ENCODE measurements at places on chromosomes 16 and 17.

GRCh38 chr16:54489225-54490111, 202.9 kb upstream of the IRX3 start:
- DNase-seq, result no peak

DNA sequence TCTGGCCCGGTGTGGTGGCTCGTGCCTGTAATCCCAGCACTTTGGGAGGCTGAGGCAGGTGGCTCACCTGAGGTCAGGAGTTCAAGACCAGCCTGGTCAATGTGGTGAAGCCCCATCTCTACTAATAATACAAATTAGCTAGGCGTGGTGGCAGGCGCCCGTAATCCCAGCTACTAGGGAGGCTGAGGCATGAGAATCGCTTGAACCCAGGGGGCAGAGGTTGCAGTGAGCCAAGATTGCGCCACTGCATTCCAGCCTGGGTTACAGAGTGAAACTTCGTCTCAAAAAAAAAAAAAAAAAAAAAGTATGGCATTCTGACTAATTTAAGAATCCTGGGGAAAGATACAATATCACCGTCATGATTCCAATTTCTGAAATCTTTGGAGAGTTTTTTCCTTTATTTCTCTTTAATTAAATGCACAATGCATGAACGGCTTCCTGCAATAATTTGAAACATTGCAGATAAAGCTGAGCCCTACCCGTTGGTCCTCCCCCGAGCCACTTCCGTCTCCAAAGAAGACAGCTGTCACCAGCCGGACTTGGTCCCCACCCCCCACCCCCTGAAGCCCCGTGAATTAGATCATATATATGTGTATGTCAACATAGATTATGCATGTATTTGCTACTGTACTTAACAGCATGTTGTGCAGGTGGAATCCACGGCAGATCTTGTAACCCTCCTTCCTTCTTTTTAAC, 142.6 kb upstream of the PLCG2 start:
- DNase-seq, result no peak

DNA sequence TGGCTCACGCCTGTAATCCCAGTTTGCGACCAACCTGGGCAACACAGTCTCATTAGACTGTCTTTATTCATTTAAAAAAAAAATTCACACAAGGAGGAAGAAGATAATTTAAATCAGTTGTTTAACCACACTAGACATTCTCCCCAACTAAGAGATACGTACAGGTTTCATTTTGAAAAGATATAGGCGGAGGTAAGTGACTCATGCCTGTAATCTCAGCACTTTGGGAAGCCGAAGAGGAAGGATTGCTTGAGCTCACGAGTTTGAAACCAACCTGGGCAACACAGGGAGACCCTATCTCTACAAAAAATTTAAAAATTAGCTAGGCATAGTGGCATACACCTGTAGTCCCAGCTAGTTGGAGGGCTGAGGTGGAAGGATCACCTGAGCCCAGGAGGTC, 5.3 kb downstream of the CMTM4 start:
- no peak for DNase-seq

DNA sequence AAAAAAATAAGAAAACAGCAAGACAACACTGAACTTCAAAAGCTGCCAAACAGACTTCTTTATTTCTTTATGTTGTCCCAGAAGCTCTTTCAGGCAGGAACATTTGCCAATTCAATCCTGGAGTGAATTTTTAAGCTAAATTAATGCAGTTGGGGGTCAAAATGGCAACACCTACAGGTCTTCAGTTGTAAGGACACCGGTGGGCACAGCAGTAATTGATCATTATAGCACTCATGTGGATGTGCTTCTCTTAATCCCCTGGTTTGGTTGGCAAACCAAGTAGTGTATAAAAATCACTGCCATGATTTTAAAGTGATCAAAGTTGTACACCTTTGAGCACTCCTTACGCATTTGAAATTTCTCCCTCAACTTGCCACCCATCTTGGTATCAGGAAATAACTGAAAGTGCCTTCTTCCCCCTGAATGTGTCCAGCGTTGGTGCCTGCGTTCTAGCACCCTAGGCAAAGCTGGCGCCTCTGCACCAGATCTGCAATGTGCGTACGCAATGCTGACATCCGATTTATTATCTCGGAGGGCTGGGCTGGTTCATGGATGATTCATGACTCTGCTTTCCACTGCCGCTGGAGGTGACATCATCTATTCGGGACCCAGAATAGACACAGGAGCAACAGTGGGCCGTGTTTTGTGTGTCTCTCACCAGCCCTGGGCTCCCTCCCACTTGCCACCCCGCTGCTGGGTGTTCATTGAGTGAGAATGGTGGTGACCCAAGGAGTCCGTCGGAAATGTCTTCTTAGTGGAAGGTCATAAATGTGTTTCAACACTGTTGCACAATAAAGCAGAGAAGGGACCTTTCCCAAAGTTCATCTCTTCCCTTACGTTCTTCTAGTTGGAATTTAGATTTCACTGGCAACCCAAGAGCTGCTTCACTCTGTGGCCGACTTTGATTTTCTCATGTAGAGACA, 203.4 kb downstream of the CCDC182 start:
- DNase-seq, result peak; percentile 34

GRCh38 chr17:10775058-10775457, 28.8 kb downstream of the TMEM238L start:
- no peak for DNase-seq

DNA sequence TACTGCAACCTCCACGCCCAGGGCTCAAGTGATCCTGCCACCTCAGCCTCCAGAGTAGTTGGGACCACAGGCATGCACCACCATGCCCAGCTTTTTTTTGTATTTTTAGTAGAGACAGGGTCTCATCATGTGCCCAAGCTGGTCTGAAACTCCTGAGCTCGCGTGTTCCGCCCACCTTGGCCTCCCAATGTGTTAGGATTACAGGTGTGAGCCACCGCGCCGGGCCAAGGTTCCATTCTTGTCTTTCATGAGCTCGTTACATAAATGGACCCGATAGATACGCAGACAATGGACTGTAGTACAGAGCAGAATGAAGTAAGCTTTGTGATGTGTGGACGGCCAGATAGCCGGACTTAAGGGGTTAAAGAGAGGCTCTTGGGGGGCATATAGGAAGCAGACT, 19.3 kb downstream of the UBN1 start:
- no peak for DNase-seq

GRCh38 chr17:18319604-18320256, 4.6 kb downstream of the SMCR8 start:
- DNase-seq, result peak; percentile 60

GRCh38 chr16:16988963-16989362, 481.8 kb downstream of the XYLT1 start:
- DNase-seq, result no peak

- DNase-seq, result no peak
Measured at GRCh38 chr17:73643852-73644144, 447 bp downstream of the SDK2 start.

- no peak for DNase-seq
Measured at GRCh38 chr17:76314392-76315227, 6.5 kb upstream of the QRICH2 start.

- DNase-seq, result no peak
Measured at GRCh38 chr17:72414967-72415853, 294.4 kb downstream of the SOX9 start.

GRCh38 chr16:66845080-66845410, 831 bp downstream of the CA7 start:
- DNase-seq, result no peak
